Caco-2 (cell line): ENCODE measurements at places on chromosomes 1 and 21. TPM values are rescaled to one million over a fixed set of nuclear protein-coding genes. Genes with fewer than 3 reads are reported as not detected.

GRCh38 chr1:23791516-23792047 is 637 bp downstream of the LYPLA2 start:
- H3K4me3 ChIP-seq = peak overlapping the region; percentile 84
- peak; percentile 63 for DNase-seq
- peak overlapping the region; percentile 91 for H3K27ac ChIP-seq
- H3K4me1 ChIP-seq = peaks cover 9% of the 10 kb centered on the region

- no peaks in the 10 kb centered on the region for H3K36me3 ChIP-seq
- no peak overlapping the region for H3K27ac ChIP-seq
- no peaks in the 10 kb centered on the region for H3K27me3 ChIP-seq
- H3K4me3 ChIP-seq = no peak overlapping the region
- DNase-seq = no peak
Observed at GRCh38 chr1:3896396-3897000, 3.6 kb downstream of the C1orf174 start.

DNA sequence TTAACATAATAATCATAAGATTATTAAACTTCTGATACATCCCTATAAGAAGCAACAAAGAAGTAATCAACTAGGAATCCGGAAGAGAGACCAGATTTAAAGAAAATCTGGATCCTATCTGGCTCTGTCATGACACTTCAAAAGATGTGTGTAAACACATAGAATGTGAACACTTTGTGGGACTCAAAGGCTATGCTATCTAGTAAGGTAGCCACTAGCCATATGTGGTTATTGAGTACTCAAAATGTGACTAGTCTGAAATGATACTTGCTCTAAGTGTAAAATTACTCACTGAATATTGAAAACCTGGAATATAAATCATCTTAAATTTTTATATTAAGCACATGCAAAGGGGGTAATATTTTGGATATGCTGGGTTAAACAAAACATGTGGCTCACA is 8.7 kb downstream of the FUBP1 start:
- H3K4me3 ChIP-seq = no peak overlapping the region
- H3K27me3 ChIP-seq = no peaks in the 10 kb centered on the region
- H3K36me3 ChIP-seq = peaks cover 3% of the 10 kb centered on the region; the same call in 1 of the 2 replicates
- H3K27ac ChIP-seq = no peak overlapping the region

DNA sequence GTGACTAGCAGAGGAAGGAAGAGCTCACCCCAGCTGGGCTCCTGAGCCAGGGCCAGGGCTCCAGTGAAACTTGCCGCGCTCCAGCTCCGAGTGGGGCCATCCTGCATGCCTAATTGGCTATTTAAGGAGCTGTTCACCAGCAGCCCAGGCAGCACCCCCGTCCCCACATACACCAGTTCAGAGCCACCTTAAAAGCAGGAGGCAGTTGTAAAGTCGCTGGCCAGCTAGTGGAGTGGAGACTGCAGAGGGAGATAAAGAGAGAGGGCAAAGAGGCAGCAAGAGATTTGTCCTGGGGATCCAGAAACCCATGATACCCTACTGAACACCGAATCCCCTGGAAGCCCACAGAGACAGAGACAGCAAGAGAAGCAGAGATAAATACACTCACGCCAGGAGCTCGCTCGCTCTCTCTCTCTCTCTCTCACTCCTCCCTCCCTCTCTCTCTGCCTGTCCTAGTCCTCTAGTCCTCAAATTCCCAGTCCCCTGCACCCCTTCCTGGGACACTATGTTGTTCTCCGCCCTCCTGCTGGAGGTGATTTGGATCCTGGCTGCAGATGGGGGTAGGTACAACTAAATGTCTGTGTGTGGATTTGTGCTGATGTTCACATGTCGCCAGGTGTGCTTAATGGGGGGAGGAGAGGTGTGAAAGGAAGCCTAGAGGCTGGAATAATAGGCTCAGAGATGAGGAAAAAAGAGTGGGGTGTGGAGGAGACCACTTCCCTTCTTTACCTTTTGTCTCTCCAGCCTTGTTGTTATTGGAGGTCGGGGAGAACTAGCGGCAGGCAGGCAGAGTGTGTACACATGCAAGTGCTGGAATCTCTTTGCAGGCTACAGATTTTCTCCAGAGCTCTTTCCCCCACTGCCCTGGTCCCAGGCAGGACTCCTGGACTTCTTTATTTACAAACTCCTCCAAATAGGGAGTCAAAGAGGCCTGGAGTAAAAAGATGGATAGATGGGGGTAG is at the start of gene CA14:
Gene CA14, plus strand, starts transcription at position 151 of the 962 bp plus-strand sequence. Its CDS starts 355 bp downstream, at position 506.
- H3K4me1 ChIP-seq = peaks cover 24% of the 10 kb centered on the region
- H3K27me3 ChIP-seq = no peaks in the 10 kb centered on the region
- no peaks in the 10 kb centered on the region for H3K36me3 ChIP-seq
- DNase-seq = no peak
- H3K4me3 ChIP-seq = no peak within 1 kb of the TSS

Gene CHI3L2
- not detected in 2 replicates for total RNA-seq

Gene TTC3
- 92.8 and 105 TPM in 2 replicates for total RNA-seq

Gene CD52
- total RNA-seq = not detected in 2 replicates

Gene DEPDC1
- total RNA-seq = 19.9 and 20.3 TPM in 2 replicates
